ENCODE measurements at places on chromosomes 5 and 9. TPM values are rescaled to one million over a fixed set of nuclear protein-coding genes. Genes with fewer than 3 reads are reported as not detected.

CFAP90 gene
- total RNA-seq = not detected

UBE2D2 gene
- 53.9 TPM for total RNA-seq

PLAC8L1 gene
- not detected for total RNA-seq

TSLP gene
- under 0.01 TPM for total RNA-seq

FAM221B gene
- total RNA-seq = not detected

GARIN3 gene
- not detected for total RNA-seq

PCDHA10 gene
- 0.13 TPM for total RNA-seq

RLN1 gene
- total RNA-seq = 0.13 TPM

SLC6A3 gene
- not detected for total RNA-seq

HRH2 gene
- 0.13 TPM for total RNA-seq

GRCh38 chr5:150208187-150209098, 18.6 kb downstream of the SLC6A7 start:
- no peak for DNase-seq

DNA sequence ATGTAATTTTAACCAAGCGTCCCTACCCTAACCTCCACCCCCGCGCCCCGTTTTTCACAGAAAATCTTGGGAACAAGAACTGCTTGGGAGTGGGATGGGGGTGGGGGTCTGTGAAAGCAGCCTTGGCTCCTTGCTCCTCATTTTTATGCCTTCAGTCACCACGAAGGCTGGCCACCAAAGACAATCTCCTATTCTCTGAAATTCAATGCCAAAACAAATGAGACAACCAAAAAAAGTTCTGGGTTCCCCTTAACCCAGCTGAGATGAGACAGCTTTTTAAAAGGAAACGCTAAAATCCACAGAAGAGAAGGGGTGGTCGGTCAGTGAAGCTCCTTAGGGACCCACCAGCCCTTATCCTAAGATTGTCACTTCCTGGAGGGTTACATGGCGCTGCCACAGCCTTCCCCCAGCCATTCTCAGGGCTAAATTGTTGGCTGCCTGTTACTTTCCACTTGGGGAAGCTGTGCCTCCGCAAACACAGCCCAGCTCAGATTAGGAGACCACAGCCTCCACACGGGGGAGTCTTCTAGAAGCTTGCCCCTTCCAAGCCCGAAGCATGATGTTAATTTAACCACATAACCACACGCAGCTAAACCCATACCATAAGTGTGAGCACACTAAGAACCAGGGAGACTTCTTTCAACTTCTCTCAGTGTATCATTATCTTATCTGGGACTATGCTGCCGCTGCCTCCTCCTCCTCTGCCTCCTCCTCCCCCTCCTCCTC, 136.3 kb downstream of the FOXD1 start:
- DNase-seq = peak; percentile 54

DNA sequence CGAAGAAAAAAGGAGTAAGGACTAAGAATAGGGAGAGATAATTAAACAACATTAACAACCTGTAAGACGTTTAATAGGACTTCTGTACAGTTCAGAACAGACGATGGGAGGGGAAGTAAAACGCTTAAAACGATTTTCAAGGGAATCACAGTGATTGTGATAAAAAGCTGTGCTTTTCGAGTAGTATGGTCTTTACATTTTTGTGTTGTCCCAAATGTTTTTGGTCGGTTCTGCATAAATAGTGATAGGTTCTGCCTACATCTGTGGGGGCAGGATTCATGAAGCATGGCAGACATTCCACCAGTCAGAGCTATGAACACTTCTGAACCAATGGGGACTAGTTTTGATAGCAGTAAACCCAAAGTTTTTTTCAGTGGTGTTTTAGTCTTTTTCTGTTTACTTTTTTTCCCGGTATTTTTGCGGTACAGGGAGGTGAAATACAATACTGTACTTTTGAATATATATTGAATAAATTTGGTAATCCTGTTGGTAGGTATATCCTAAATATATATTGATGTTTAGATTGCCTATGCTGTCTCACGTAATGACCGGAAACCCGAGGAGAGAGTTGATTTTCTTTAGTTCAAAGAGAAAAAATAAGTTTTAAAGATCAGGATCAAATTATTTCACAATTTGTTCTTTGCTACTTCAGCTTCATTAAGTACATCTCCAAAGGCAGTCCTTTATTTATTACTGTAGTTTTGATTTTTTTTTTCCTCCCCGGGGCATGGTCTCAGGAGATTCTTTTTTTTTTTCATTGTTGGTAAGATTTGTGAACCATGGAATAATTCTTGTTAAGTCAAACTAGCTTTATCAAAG, 1.3 kb downstream of the ERBIN start:
- peak; percentile 65 for DNase-seq

DNA sequence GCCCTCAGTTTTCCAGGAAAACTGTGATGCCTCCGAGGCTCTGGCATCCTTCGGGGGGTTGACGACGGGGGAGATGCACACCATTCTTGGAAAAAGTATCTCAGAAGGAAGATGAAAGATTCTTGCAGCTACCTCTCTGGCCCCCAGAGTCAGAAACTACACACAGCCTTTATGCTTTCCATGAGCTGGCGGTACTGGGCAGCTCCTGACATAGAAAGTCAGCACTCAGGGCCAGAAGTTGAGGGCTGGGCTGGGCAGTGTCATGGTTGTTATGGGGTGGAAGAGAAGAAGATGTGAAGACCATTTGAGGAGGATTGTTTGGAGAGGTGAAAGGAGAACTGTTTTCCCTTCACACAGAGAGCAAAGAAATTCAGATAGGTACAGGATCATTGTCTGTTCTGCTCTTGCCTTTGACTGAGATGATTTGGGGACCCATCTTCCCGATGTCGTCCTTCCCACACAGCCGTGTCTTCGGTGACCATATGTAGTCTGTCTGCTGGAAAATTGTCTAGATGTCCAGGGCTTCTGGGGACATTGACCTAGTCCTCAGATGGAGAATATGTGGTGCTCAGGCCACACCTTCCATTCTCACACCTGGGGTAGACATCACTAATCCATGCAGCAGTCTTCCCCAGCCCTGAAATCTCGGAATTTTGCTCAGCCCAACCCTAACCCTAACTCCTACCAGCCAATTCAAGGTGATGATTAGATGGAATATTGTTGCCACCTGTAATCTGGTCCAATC, 237.1 kb downstream of the CACNA1B start:
- DNase-seq = no peak

- no peak for DNase-seq
These were observed 209.9 kb downstream of the ASTN2 start for GRCh38 chr9:117204971-117205370.

GRCh38 chr5:10673017-10673389, 88.0 kb downstream of the DAP start:
- DNase-seq = no peak

GRCh38 chr5:55601628-55602027, 66.9 kb upstream of the PLPP1 start:
- no peak for DNase-seq

GRCh38 chr5:106691701-106692100, 979.0 kb downstream of the EFNA5 start:
- peak; percentile 14 for DNase-seq

- DNase-seq = no peak
These were observed 21.3 kb upstream of the SLC6A19 start for GRCh38 chr5:1180096-1180495.

GRCh38 chr5:117473165-117473564, 898.5 kb upstream of the SEMA6A start:
- DNase-seq = no peak

GRCh38 chr5:120788481-120788880, 324.4 kb downstream of the PRR16 start:
- no peak for DNase-seq

DNA sequence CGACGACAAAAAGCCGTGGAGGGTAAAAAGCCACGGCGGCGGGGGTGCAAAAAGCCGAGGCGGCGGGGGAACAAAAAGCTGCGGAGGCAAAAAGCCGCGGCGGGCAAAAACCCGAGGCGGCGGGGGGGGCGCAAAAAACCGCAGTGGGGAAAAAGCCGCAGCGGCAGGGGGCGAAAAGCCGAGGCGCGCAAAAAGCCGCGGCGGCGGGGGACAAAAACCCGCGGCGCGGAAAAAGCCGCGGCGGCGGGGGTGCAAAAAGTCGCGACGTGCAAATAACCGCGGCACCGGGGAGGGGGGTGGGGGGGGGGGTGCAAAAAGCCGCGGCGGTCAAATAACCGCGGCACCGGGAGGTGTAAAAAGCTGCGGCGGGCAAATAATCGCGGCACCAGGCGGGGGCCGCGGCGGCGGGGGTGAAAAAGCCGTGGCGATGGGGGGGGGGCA, 511.5 kb downstream of the FOXD4L5 start:
- DNase-seq = no peak

DNA sequence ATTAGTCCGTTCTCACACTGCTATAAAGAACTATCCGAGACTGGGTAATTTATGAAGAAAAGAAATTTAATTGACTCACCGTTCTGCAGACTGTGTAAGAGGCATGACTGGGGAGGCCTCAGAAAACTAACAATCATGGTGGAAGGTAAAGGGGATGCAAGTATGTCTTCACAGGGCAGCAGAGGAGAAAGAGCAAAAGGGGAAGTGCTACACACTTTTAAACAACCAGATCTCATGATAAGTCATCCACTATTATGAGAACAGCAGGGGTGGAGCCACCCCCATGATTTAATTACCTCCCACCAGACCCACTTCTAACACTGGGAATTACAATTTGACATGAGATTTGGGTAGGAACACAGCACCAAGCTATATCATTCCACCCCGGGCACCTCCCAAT, 26.6 kb downstream of the FST start:
- DNase-seq = no peak

DNA sequence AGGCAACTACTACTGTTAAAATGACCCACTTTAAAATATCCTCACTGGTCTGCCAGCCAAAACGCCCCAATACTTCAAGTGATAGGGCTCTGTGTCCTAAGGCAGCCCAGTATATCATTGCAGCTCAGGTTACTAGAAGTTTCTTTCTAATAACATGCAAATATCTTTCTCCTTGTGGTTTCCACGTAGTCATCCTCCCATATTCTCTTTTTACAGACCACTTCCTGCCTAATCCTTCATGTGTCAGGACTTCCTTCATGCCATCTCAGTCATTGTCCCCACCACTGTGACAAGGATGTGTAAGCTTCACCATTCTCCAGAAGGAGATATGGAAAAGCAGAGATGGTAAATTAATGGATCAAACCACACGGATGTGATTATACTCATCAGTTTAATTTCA, 813.7 kb downstream of the MAT2B start:
- DNase-seq = no peak

All from dermis microvascular lymphatic vessel endothelial cell (primary cell).